ENCODE measurements at places on chromosomes 1 and 21.
A peak's percentile ranks its signal among the peaks of the same experiment; 100 is the strongest.

DNA sequence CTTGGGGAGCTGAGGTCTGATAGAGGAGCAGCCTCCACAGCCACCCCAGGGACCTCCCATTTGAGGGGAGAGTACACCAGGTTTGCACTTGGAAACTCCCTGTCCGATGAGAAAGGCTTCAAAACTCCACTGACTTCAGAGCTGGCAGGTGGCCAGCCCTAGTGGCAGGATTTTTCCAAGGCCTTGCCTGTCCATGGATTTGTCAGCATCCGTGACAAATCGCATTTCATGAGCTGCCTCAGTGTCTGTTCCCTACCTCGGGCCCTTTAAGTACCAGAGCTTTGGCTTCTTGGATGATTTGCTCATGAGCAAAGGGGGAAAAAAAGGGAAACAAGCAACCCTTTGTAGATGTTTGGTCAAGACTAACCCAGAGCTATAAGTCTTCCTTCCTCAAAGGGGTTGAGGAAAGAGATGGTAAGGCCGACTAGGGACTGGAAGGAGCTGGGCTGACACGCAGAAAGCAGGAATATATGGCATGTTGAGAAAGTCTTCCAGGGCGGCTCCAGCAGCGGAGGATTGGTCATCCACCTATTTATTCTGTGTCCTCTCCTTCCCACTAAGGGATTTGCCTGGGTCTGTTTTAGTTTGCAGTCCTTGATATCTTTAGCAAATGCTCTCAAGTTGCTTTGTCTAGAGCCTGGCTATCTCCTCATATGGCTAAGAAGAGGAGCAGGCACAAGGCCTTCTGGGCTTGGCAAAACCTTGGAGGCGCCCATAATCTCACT is 2.7 kb upstream of the HSPG2 start:
- DNase-seq: peak; percentile 69

GRCh38 chr1:64161357-64161941 is 42.0 kb upstream of the UBE2U start:
- DNase-seq: no peak

DNA sequence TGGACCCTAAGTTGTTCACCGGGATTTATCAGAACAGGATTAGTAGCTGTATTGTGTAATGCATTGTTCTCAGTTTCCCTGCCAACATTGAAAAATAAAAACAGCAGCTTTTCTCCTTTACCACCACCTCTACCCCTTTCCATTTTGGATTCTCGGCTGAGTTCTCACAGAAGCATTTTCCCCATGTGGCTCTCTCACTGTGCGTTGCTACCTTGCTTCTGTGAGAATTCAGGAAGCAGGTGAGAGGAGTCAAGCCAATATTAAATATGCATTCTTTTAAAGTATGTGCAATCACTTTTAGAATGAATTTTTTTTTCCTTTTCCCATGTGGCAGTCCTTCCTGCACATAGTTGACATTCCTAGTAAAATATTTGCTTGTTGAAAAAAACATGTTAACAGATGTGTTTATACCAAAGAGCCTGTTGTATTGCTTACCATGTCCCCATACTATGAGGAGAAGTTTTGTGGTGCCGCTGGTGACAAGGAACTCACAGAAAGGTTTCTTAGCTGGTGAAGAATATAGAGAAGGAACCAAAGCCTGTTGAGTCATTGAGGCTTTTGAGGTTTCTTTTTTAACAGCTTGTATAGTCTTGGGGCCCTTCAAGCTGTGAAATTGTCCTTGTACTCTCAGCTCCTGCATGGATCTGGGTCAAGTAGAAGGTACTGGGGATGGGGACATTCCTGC is 3.9 kb upstream of the OLFML3 start:
- DNase-seq: no peak

GRCh38 chr1:57874418-57874877 is 450.6 kb upstream of the DAB1 start:
- DNase-seq: peak; percentile 99

GRCh38 chr1:111937147-111937725 is 52.2 kb downstream of the KCND3 start:
- no peak for DNase-seq

GRCh38 chr1:147504801-147505311 is 36.4 kb upstream of the BCL9 start:
- DNase-seq: peak; percentile 93

GRCh38 chr1:245397771-245398170 is 243.0 kb downstream of the KIF26B start:
- no peak for DNase-seq

GRCh38 chr1:217067642-217068041 is 344.4 kb upstream of the ESRRG start:
- DNase-seq: no peak

GRCh38 chr1:28579401-28579800 is 12.7 kb upstream of the RAB42 start:
- no peak for DNase-seq

DNA sequence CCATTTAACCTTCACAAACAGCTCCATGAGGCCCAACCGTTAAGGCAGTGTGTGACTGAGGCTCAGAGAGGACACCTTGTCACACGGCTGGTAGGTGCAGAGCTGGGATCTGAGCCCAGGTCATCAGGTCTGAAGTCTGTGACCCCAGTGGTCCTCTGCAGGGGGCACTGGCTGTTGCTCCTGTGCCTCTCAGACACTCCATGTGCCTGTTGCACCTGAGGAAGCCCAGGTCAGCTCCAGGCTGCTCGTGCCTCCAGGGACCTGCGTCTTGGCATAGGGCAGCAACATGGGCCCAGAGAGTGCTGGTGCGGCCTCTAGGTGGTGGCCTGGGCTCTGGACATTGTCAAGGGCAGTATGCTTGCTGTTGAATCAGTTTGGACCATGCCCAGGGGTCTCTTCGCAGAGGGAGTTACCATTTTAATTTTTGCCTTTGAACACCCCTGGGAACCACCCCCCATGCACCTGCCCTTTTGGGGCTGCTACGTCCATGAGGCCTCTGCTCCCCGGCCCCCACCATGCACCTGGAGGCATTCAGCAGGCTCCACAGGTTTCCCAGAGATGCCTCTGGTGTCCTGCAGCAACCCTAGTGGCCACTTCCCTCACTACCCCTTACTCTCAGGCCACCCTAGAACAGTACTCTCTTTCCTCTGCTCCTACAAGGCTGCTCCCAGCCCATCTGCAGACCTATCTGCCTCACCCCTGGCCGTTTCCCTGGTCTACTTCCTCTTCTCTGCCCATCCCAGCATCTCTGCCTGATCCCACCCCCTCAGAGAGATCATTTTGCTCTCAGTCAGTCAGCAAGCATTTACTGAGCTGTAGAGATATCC is 25.2 kb upstream of the EPS8L3 start:
- DNase-seq: peak; percentile 59

- peak; percentile 9 for DNase-seq
These were observed 149.7 kb downstream of the LYPLAL1 start for GRCh38 chr1:219323426-219323825.

GRCh38 chr1:150557813-150558212 is 8.6 kb downstream of the ADAMTSL4 start:
- DNase-seq: no peak

GRCh38 chr1:182170891-182171461 is 109.5 kb upstream of the ZNF648 start:
- DNase-seq: peak; percentile 65

DNA sequence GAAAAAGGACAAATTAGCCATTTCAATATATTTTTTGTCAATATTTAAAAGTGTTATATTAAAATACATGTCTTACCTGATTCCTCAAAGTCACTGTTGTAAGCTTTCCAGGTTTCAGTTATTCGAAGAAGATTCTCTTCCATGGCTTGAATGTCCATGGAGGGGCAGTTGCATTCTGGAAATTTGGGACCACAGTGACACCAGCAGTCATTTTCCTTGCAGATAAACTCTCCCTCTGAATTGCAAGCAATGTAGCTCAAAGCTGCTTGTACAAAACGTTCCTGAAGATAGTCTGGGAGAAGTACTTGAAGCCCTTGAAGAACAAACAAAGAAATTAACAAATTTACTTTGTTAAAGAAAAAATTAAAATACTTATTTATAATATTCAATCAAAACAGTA is 251.7 kb downstream of the BRINP3 start:
- DNase-seq: peak; percentile 9

DNA sequence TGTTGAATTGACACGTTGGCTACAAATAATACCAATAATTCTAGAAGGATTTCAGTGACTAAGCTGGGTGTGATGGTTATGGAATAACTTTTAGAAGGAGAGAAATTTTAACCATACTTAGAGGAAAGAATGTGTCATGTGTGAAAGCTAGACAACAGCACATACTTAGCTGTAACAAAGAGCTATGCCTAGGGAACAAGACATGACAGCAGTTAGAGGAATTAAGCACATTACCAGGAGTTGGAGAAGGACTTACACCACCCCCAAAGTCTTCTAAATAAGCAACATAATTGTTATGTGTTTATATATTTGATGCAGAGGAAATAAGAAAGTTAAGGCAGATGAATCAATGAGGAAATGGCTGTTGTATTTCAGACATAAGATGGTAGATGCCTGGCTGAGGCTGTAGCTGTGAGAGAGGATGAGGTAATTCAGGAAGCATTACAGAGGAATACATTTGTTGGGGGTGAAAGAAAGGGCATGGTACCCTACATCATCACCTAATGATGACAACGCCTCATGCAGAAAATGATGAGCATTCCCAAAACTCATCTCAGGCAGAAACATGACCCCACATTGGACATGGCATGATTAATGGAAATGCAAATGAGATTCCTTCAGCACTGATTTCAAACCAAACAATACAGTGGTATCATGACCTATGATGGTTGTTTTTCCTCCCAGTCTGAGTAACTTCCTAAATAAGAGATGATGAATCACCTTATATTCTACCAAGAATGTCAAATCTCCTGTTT is 211.5 kb downstream of the LHX8 start:
- peak; percentile 15 for DNase-seq

- DNase-seq: peak; percentile 55
These were observed 107.8 kb downstream of the NGF start for GRCh38 chr1:115230281-115230680.

GRCh38 chr1:178101654-178102053 is 7.8 kb downstream of the RASAL2 start:
- no peak for DNase-seq

DNA sequence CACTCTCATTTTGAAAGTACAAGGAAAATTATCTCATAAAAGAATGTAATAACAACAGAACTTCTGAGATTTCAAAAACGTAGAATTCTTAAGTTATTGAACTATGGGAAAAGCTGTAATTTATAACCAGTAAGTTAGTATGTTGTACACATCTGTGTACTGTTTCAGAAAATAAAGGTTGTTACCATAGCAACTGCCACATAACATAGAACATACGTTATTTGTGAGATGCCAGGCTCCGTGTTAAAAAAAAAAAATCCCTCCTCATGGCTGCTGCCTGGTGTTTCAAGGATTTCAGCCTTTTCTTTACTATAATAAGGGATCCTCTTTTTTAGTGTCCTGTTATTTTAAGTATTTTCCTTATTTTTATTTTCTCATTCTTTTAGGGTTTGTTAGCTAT is 79.5 kb downstream of the RWDD3 start:
- DNase-seq: no peak

- peak; percentile 18 for DNase-seq
These were observed 926 bp downstream of the POU3F1 start for GRCh38 chr1:38045401-38046332.

DNA sequence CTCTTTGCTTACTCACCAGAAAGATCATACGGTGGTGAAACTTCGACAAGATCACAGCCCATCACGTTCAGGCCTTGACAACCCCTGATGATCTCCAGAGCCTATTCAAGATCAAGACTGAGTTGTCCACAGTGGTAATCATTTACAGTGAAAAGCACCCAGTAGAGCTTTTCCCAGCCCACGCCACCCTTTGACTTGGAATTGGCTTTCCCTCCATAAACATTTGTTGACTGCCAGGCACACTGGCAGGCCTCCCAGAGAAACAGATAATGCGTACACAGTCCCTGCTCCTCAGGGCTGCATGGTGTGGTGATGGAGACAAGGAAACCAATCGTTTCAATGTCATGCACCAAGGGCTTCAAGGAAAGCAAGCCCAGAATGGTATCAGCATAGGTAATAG is 10.1 kb downstream of the AGMAT start:
- DNase-seq: no peak

GRCh38 chr1:220680085-220680687 is 10.0 kb upstream of the C1orf115 start:
- DNase-seq: peak; percentile 75

DNA sequence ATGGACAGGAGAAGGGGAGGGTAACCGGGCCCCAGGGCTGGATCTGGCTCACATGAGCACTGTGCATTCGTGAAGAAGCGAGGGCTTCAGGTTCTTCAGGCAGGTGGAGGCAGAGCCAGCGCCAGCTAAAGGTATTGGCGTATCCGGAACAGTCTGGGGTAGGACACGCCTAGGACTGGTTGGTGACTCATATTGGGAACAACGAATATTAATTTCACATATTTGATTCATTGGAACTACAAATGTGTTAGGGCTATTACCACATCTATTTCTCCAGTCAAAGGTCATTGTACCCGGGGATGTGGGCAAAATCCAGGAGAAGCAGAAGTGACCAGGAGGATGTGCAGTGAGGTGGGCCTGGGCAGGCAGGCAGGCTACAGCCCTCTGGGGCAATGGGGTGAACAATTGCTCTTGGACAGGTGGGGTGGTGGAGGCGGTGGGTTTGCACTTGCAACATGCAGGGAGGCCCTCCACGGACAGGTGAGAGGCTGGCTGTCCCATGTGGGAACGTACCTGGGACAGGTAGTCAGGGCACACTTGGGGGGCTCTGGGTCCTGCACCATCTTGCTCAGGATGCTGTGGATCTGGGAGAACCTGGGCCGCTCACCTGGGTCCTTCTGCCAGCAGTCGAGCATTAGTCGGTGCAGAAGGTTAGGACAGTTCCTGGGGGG is 26.7 kb downstream of the CDCA8 start:
- DNase-seq: no peak

- DNase-seq: no peak
These were observed 509.8 kb upstream of the ADAMTS5 start for GRCh38 chr21:27476696-27477095.

GRCh38 chr1:34265396-34265795 is 88.7 kb downstream of the C1orf94 start:
- no peak for DNase-seq

DNA sequence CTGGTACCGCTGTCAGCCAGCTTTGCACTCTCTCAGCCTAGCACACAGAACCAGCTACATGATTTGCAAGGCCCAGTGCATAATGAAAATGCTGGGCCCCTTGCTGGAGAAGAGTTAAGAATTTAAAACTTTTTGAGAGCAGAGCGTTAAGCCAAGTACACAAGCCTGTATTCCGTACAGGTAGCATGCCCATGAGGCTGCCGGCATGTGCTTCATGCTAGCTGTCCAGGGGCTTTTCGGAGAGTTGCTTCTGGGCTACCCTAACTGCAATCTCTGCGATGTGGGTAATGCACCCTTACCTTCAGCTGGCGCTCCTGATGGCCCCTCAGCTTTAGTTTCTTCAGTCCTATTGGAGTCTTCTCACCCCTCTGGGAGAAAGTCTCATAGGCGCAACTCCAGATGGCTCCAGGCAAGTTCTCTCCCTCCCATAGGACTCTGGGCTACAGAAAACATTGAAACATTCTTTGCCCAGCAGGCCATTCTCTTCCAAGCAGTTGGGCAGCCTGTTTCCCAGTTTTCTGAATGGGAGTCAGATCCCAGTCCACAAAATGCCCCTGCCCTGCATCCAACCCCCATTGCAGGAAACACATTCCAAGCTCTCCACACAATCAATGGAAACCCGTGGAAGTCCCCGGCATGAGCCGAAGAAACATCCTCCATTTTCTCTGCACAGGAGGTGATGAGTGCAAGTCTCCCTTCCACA is 5.7 kb upstream of the AKT3 start:
- DNase-seq: no peak
